Epithelial cell of proximal tubule (primary cell): ENCODE measurements at places on chromosomes 5 and 9.

DNA sequence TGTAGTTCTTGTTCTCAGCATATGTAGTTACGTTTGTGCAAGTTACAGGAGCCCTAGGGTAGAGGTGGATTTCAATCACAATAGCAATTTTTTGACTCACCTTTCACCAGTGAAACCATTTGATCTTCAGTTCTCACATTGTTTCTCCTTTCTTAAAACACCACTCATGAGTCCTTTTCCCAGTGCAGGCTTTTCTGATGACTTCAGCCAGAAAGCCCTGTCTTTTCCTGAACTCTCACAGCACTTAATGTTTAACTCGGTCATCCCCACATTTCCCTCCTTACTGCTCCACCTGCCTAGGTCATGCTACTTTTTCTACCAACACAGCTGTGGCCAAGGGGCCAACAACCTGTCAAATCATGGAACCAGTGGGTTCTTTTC is 37.9 kb downstream of the ARHGEF28 start:
- peak; percentile 78 for DNase-seq

DNA sequence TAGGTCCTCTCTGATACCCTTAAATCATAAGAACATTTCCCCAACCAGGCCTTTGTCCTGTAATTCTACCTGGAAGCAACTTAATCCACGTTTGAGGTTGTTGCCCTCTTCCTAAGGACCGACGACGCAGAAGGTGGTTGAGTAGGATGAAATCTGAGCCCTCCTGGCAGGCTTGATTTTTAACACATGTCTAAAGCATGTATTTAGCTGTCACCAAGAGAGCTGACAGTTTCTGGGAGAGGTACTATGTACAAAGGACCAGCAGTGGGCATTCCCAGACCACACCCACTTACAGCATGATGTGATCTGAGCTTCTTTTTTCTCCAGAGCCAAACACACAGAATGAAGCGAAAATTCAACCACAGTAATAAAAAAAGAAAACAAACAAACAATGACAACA is 260.9 kb downstream of the SH3GL2 start:
- DNase-seq, result no peak

DNA sequence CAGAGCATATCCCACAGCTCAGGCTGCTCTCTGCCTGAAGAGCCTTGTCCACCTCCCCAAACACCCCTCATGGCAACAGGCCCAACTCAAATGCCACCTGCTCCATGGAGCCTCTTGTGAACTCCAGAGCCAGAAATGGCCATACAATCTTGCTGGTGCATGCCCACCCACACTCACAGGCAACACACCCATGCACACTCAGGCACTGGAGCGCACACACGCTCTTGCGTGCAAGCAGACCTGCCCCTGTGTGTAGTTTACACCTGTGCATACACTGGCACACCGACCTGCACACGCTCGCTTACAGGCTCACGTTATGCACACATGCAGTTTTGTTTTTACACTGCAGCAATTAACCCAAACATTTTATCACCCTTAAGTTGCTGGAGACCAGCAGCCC is 40.0 kb downstream of the HRH2 start:
- DNase-seq, result no peak

- DNase-seq, result no peak
These were observed 94.9 kb downstream of the DENND1A start for GRCh38 chr9:123834889-123835562.

DNA sequence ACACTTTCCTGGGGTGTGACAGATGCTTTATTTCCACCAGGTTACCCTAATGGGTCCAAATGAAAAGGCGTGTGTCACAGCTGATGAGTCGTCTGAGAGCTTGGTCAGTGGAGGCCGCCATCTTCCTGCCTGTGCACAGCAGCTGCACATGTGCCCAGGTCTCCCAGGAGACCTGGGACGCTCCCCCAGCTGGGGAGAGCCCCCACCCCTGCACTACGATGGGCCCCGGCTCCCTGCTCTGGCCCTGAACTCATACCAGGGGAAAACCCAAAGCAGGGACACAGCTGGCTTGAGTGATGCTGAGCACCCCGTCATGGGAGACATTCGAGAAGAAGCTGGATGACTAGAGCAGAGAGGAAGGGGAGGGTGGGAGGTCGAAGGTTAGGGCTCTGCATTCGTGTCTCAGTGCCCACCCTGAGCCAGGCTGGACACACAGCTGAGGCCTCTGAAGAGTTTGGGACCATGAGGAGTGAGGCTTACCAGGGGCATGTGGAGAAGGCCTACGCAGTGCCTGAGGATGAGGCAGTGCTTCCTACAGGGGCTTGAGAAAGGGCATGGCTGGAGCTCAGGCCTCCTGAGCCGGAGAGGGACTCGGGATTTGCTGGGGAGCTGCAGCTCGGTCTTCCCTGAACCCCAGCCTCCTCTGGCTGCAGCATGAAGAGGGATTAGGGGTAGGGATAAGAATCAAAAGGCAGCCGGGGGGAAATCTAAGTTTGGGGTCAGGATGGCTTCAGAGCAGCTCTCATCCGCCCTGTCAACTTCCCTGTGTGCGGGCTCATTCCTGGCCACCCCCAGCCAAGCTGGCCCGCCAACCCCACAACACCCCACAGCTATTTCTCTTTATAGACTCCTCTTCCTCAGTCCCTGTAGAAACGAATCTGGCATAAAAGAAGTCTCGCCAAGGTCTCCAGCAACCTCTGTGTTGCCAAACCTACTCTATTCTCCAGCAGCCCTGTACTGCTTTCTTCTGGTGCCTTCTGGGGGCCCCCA is 42.2 kb upstream of the RNU6ATAC start:
- no peak for DNase-seq

GRCh38 chr5:172554562-172554961 is 86.5 kb upstream of the NEURL1B start:
- no peak for DNase-seq

DNA sequence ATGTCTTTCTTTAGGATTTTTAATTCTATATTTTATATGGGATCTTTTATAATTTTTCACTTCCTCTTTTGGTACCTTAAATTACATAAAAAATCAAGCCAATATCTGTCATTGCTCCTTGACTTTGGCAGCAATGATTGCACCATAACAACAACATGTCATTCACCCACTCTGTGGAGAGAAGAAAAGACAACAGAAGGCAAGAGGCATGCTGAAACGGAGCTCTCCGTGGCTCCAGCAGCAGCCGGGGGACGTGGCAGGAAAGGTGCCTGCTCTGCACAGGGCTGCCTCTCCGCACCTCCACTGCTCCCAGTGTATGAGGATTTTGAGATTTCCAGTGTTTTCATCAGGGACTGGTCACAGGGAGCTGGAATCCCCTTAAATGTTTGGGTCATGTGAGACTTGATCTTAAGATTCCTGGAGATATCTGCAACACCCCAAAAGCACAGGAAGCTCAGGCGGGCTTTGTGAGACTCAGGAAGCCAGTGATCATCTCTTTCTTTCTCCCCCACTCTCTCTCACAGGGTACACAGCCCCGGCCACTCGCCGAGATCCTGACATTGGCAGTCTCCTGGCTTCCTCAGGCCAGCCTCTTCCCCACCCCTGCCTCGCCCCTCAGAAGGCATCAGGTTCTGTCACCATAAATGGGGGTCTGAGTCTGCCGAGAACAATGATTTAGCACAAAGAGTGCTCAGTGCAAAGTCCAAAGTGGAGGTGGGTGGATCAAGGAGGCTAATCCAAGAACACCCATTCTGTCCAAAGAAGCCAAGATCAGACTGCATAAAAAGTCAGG is 74.6 kb downstream of the ACTL7B start:
- no peak for DNase-seq

DNA sequence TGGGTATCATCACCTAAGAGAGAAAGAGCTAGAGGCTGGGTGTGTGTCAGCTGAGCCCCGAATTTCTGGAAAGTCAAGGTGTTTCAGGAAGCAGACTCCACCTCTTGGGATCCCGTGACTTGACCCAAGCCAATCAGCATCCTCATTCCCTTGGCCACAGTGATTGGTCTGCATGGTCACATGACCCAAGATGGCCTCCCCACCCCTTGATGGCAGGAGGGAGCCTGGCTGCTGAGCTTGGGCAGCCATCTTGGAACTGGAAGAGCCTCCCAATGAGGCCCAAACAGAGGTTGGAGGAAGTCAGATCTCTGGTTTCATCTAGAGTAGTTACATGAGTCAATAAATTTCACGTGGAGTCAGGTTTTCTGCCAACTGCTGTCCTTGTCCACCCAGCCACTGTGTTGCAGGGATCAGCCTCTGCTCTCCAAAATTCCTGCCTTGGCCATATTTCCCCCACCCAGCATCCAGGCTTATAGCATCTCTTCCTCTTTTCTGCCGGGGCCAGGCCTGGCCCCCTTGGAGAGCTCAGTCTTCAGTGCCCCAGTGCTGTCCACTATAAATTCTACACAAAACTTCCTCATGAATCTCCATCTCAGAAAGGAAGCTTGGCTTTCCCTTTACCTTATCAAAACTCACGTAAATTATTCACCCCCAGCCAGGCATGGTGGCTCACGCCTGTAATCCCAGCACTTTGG is 17.2 kb upstream of the SUSD3 start:
- no peak for DNase-seq

DNA sequence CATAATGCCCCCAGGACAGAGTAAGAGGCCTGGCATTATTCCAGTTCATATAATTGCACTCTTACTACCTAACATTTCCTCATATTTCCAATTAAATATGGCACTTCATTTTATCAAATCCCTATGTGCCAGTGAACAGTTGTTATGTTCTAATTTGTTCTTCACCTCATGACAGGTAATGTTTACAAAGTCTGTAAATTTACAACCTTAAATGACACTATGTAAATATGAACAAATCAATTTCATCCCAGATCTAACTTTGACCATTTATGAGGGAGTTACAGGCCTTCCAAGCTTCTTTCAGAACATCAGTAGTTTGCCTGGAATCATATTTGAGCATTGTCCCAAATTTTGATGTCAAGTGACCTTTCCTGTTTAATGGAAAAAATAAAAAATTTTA is 592.6 kb upstream of the CDH6 start:
- no peak for DNase-seq

- DNase-seq, result no peak
These were observed 134.7 kb downstream of the GNA14 start for GRCh38 chr9:77513457-77513856.

GRCh38 chr9:91820949-91821880 is 128.8 kb downstream of the ROR2 start:
- DNase-seq, result no peak

DNA sequence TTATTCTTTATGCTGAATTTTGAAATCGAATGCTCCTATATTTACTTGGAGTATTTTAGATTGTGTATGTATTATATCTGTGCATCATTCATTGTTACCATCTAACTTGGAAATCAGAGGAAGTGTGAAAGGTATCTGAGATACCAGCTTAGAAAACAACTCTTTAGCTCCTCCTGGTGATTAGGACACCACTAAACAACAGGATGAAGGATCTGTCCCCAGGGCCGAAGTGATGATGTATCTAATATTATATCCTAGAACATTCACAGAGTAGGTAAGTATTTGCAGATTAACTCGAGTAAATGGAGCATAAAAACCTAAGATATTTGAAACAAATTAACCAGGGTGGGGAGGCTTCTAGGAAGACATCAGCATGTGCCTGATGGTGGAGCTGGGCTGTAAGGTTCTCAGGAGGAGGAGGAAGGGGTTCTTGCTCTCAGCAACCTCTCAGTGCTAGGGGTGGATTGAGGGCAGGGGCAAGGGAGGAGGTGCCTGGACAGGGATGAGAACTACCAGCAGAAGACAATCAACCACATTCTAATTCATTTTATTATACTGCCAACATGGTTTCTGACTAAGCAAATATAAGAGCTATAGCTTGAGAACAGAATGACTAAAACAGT is 2.6 kb upstream of the NFIL3 start:
- no peak for DNase-seq

- DNase-seq, result no peak
These were observed 100.1 kb downstream of the SUSD1 start for GRCh38 chr9:112075009-112075378.

GRCh38 chr5:181233801-181234454 is 9.8 kb downstream of the RACK1 start:
- DNase-seq, result no peak

DNA sequence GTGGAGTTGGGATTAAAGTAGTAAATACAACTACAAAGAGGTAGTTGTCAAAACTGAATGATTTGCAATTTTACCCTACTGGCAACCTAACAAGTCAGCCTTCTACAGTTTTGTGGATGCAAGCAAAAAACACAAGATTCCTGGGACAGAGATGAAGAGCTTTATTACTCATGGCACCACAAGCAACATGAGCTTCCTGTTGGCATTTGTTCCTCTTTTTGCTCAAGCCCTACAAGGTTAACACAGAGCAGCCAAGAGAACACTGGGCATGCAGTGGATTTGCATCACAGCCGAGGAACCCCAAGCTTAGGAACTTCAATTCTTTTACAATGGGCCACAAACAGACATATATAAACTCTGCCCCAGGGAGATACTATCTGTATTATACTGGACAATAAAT is 28.8 kb upstream of the DMAC1 start:
- DNase-seq, result no peak

GRCh38 chr9:83330207-83331196 is 207.7 kb downstream of the FRMD3 start:
- no peak for DNase-seq

DNA sequence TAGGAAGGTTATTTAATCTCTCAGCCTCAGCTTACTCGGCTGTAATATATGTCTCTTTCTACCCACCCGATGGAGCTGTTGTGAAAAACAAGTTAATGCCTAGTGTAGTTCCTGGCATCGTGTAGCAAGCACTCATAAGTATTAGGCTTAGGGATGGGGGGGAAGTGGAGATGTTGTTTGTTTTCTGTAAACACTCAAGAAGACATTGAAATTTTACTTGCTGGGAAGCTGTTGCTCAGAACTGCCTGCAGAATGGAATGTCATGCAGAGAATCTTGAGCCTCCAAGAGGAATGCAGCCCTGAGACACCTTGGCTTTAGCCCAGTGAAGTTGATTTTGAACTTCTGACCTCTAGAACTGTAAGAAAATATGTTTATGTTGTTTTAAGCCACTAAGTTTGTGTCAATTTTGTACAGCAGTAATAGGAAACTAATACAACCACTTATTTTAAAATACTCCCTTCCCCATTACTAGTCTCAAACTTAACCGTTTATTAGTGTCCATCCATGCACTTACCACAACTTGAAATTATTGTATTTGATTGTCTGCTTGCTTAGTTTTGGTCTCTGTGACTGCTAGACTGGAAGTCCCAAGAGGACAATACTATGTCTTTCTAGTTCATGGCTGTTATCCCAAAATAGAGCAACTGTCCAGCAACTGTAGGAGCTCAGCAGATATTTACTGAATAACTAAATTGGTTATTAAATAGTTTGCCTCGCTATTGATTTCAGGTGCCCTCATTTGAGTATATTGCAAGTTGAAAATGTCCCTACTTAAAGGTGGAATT is 53.8 kb downstream of the MFAP3 start:
- DNase-seq, result peak; percentile 32
